ENCODE measurements at places on chromosomes 1 and 21. TPM values are rescaled to one million over a fixed set of nuclear protein-coding genes. Genes with fewer than 3 reads are reported as not detected.

- no peak for DNase-seq
Measured at GRCh38 chr1:247409869-247410544, 6.0 kb upstream of the NLRP3 start.

DNA sequence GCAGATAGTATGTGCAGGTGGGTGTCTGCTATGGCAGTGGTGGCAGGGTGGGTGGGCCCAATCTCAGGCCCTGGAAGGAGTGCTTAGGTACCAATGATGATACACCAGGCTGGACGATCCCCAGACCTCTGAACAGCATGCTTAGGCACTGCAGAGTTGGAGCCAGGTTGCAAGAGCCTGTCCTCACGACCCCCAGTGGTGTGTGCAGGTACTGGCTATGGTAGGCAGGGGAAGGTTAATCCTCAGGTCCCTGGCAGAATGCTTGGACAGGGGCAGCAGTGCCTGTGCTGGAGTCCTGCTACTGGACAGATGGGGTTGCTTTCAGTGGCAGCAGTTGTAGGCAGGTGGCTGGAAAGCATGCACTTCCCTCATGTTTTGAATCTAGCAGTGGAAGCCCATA lies 100.5 kb upstream of the NEK7 start:
- DNase-seq = no peak

- no peak for DNase-seq
Measured at GRCh38 chr1:40984066-40984465, 4.6 kb downstream of the CTPS1 start.

DNA sequence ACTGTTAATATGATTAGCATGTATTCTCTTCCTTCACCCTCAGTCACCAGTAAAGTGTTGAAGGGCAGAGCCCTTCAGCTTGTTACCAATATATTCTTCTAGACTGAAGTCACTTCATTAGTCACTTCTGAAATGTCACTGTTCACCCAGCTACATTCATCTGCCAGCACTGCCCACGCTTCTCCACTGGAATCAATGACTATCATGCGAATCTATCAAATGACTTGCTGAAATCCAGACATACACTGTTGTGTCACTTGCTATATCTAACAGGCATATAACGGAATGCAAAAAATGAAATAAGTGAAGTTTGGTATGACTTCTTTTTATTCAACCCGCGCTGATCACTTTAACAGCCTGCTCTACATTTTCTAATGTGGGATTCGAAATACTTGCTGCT lies 16.1 kb downstream of the FH start:
- DNase-seq = no peak

DNA sequence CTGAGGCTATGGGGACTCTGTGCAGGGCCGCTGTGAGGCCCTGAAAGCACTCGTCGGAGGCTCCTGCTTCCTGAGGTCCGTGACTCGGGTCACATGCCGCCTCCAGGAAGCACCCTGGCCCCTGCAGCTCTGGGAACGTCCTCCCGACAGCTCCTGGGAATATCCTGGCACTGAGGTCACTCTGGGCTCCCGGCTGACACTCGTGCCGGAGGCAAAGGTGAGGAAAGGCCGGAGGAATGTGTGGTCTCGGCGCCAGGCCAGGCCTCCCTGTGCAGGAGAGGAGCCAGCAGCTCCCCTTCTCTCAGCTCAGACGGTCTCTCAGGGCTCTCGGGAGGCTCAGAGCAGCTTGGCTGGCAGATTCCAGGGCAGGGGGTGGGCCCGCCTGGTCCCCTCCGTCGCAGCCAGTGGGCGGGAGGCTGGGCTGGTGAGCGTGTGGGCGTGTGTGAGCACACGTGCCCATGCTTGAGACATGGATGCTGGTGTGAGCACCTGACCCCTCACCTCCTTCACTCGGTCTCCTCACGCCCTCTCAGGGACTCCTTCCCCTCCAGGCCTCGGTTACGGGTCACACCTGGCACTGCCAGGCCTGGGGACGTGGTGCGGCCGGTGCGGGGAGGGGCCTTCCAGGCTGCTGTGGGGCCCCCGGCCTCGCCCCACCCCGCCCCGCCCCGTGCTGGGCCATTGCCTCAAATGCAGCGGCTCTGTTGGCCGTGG lies 5.5 kb upstream of the RNF223 start:
- DNase-seq = no peak

DNA sequence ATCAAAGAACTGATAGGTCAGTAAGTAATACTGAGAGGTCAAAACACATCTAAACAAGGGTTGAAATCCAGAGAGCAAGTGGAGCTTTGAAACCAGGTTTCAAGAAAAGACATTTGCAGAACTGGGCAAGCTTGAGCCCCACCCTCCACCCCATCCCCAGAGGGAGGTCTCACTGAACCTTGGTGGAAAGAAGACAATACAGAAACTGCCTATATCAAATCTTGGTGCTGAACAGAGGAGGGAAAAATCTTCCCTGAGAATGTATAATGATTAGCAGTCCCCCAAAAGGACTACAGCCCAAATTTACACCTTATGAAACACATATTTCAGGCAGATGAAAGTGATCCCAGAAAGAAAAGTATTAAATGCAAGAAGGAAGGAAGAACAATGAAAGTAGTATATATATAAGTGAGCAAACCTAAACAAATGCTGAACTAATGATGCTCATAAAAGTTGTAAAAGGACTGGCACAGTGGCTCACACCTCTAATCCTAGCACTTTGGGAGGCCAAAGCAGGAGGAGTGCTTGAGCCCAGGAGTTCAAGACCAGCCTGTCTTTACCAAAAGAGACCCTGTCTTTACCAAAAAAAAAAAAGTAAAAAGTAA lies 12.4 kb downstream of the ZBTB17 start:
- no peak for DNase-seq

GRCh38 chr1:114061121-114061830 lies 82.0 kb downstream of the OLFML3 start:
- no peak for DNase-seq

DNA sequence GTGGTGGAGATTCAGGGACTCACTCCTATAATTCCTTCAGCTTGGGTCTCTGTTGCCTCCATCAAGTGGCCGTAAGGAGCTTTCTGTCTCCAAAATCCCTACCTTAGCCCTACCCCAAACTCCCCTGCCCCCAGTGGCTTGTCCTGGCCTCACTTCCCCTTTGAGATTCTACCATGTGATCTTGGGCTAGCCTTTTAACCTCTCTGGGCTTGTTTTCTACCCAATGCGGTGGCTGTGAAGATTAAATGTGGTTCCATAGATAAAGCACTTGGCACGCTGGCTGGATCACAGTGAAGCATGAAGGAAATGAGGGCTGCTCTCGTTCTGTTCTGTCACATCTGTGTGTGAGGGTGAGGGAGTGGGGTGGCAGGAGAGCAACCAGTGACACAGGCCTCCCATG lies 43.6 kb downstream of the FAAH start:
- DNase-seq = no peak

GRCh38 chr1:235549351-235550139 lies 45.3 kb upstream of the B3GALNT2 start:
- no peak for DNase-seq

DNA sequence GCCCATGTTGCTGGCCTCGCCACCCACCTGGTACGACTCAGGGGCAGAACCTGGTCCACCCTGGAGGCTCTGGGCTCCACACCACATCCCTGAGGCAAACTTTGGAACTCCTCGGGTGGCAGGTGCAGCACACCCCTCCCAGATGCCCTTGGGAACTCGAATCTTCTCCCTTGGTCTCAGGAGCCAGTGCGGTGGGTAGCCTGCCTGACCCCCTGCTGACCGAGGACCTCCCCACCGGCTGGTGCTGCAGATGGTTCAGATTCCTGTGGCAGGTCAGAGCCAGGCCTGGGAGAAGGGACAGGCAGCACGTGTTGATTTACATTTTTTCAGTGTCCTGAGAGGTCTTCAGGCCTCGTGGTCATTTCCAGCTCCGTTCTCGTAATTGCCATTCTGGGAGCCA lies 6.3 kb upstream of the CFAP410 start:
- DNase-seq = no peak

- DNase-seq = no peak
Measured at GRCh38 chr1:32197074-32197473, 3.3 kb upstream of the CCDC28B start.

GRCh38 chr1:80961464-80962190 lies 839.1 kb upstream of the ADGRL2 start:
- no peak for DNase-seq

GRCh38 chr21:20258542-20258941 lies 739.7 kb upstream of the NCAM2 start:
- DNase-seq = no peak

GRCh38 chr1:206979379-206980043 lies 9.3 kb upstream of the FCAMR start:
- DNase-seq = no peak

- no peak for DNase-seq
Measured at GRCh38 chr1:53139951-53140361, 2.5 kb downstream of the SLC1A7 start.

DNA sequence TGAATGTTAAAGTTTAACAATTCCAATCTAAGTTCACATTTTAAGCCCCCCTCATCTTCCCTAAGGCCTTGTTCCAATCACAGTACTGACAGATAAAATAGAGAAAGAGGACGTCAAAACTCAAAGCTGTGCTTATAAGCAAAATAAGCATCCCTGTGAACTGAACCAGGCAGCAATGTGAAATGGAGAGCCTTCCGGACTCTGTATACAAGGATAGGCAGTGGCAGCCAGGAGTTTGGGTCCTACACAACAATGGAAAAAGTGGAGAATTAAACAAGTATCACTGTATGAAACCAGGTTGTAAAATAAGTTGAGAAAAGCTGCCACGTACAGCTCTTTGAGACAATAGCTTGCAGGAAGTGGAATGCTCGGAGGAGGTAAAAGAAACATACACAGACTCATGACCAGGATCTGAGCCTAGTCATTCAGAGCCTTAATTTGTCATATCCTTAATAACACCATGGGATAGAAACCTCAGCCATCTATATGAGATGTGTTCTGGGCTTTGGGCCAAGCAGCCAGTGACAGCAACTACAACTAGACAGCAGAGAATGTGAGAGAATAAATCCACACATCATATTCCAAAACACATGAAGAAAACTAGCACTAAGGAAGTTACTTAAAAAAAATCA lies 55.2 kb upstream of the PALMD start:
- DNase-seq = no peak

- no peak for DNase-seq
Measured at GRCh38 chr21:31879911-31880310, 7.1 kb downstream of the HUNK start.

- DNase-seq = no peak
Measured at GRCh38 chr1:100452641-100453040, 85.3 kb upstream of the GPR88 start.

Gene VAMP4
- 3.5 TPM for total RNA-seq

Gene C1orf159
- total RNA-seq = 19.6 TPM

Gene GPR89B
- 14.2 TPM for total RNA-seq

Gene AQP10
- total RNA-seq = not detected

Gene CXADR
- 74.8 TPM for total RNA-seq

Gene AVPR1B
- not detected for total RNA-seq

Gene BACE2
- 49.2 TPM for total RNA-seq

Gene CLCNKA
- total RNA-seq = not detected

Gene KIF26B
- 0.95 TPM for total RNA-seq

Gene BRINP3
- total RNA-seq = 0.95 TPM

Gene CFAP57
- not detected for total RNA-seq

Gene BARHL2
- not detected for total RNA-seq
